Spleen (tissue), 13 donors: ENCODE measurements at places on chromosomes 16 and 17. TPM values are rescaled to one million over a fixed set of nuclear protein-coding genes. Genes with fewer than 3 reads are reported as not detected.

- no peak overlapping the region for H3K4me3 ChIP-seq
- no peaks in the 10 kb centered on the region for H3K27me3 ChIP-seq
- no peaks in the 10 kb centered on the region for H3K4me1 ChIP-seq
- DNase-seq, result no peak
- peaks cover 26% of the 10 kb centered on the region for H3K36me3 ChIP-seq
- no peak overlapping the region for H3K27ac ChIP-seq
Measured at GRCh38 chr16:68907781-68908181, 64.5 kb downstream of the TANGO6 start.

- peak overlapping the region; percentile 88 for H3K27ac ChIP-seq
- H3K27me3 ChIP-seq, result no peaks in the 10 kb centered on the region
- H3K36me3 ChIP-seq, result no peaks in the 10 kb centered on the region
- no peak overlapping the region for H3K4me3 ChIP-seq
- H3K4me1 ChIP-seq, result peaks cover 51% of the 10 kb centered on the region
Measured at GRCh38 chr17:2212400-2212981, 91.1 kb downstream of the SMG6 start.

Gene CETP
- total RNA-seq, result 34.5 TPM

Gene BBS2
- total RNA-seq, result 29.1 TPM

GRCh38 chr16:79170555-79171246 is 429.8 kb downstream of the MAF start:
- no peak overlapping the region for H3K27ac ChIP-seq
- H3K36me3 ChIP-seq, result no peaks in the 10 kb centered on the region
- H3K27me3 ChIP-seq, result no peaks in the 10 kb centered on the region
- no peak for DNase-seq
- H3K4me3 ChIP-seq, result no peak overlapping the region
- no peaks in the 10 kb centered on the region for H3K4me1 ChIP-seq

DNA sequence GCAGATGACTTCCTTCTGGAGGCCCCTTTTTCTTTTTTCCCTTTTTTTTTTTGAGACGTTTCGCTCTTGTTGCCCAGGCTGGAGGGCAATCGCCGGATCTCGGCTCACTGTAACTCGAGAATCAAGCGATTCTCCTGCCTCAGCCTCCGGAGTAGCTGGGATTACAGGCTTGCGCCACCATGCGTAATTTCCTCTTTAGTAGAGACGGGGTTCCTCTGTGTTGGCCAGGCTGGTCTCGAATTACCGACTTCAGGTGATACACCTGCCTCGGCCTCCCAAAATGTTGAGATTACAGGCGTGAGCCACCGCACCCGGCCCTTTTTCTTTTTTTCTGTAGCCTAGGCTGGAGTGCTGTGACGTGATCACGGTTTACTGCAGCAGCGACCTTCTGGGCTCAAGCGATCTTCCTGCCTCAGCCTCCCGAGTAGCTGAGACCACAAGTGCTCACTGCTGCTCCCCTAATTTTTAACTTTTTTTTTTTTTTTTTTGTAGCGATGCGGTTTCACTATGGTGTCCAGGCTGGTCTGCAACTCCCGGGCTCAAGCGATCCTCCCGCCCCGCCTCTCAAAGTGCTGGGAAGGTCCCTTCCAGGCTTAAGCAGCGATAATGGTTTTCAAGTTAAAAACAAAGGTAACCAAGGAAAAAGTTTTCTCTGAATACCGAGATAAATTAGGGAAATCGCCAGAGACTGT is 956 bp upstream of the IST1 start:
- H3K4me1 ChIP-seq, result peaks cover 38% of the 10 kb centered on the region
- H3K36me3 ChIP-seq, result peaks cover 8% of the 10 kb centered on the region
- DNase-seq, result peak; percentile 83

DNA sequence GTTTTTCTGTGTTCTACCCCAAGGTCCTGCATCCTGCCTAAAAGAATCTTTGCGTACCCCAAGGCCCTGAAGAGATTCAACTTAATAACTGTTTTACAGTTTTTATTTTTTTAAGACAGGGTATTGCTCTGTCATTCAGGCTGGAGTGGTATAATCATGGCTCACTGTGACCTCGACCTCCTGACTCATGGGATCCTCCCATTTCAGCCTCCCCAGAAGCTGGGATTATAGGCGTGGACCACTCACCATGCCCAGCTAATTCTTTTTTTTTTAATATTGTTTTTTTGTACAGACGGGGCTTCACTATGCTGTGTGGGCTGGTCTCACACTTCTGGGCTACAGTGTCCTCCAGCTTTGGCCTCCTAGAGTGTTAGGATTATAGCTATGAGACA is 9.3 kb upstream of the FAAP100 start:
- DNase-seq, result no peak
- no peaks in the 10 kb centered on the region for H3K27me3 ChIP-seq
- H3K36me3 ChIP-seq, result peaks cover 100% of the 10 kb centered on the region

- no peak for DNase-seq
- H3K4me3 ChIP-seq, result no peak overlapping the region
- no peak overlapping the region for H3K27ac ChIP-seq
- peaks cover 9% of the 10 kb centered on the region for H3K27me3 ChIP-seq
- no peaks in the 10 kb centered on the region for H3K36me3 ChIP-seq
Measured at GRCh38 chr17:81502471-81503017, 10.1 kb downstream of the ACTG1 start.

- peaks cover 11% of the 10 kb centered on the region for H3K36me3 ChIP-seq
- H3K27me3 ChIP-seq, result no peaks in the 10 kb centered on the region
- H3K4me3 ChIP-seq, result peak overlapping the region; percentile 28
- H3K4me1 ChIP-seq, result peaks cover 93% of the 10 kb centered on the region
- no peak for DNase-seq
Measured at GRCh38 chr17:81922566-81923301, 4.8 kb upstream of the SIRT7 start.

DNA sequence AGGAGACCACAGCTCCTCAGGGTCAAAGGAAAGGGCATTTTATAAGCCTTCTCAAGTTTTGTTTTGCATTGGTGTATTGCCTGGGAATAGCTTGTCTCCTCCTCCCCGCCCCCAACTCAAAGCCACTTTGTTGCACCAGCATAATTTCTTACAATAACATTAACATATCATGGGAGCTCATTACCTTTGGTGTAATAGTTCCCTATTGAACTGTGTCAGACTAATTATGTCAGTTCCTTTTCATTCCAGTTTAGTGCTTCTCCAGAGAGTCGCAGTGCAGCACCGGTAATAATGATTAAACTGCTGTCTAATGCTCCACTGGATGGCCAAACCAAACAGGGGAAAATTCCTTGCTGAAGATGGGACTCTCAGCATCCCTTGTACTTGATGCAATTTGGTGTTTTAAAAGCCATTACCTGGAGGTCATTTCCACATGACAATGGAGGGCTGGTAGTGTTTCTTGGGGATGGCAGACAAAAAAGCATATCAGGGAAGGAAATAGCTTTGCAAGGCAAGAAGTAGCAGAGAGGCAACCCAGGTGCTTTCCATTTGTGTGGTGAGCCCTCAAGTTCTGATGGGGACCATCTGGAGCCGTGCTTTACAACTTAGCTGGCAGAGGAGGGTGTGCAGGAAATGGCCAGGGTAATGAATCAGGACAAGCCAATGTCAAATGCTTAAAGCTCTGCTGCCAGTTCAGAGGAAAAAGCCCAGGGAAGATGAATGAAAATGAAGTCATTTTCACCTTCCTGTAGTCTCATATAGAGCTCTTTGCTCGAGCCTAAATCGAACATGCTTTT is 91.5 kb upstream of the NLRP1 start:
- DNase-seq, result no peak
- H3K4me3 ChIP-seq, result no peak overlapping the region
- no peaks in the 10 kb centered on the region for H3K4me1 ChIP-seq
- H3K27me3 ChIP-seq, result no peaks in the 10 kb centered on the region

DNA sequence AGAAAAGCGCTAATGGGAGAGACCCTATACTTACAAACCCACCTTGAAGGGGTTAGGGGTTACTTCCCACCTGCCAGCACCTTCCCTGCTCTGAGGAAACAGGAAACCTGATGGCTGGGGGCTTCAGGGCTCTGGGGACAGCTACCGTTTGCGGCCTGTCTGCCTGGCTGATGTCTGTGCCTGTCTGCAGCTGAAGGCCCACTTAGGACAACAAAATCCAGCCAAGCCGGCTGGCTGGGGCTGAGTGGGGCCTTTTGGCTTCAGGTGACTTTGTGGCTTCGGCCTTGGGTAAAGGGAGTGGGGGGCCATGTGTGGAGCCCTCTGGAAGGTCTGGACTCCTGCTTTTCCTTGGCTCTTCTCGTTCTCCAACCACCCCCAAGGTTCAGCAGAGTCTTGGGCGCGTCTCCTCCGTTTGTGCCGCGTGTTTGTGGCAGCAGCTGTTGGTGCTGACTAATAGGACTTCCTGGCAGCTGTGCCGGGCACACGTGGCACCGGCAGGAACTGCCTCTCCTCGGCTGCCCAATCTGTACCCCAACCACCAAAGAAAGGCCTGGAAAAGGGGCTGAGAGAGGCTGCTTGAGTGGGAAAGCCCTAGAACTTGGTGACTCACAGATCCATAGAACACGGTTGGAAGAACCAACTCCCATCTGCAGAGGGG is 186.7 kb downstream of the MSI2 start:
- no peaks in the 10 kb centered on the region for H3K27me3 ChIP-seq
- H3K4me3 ChIP-seq, result no peak overlapping the region
- H3K4me1 ChIP-seq, result peaks cover 93% of the 10 kb centered on the region
- peak; percentile 89 for DNase-seq

Gene EPN3
- total RNA-seq, result not detected

Gene SNX20
- 31.3 TPM for total RNA-seq

Gene ZG16B
- total RNA-seq, result 1.3 TPM

- DNase-seq, result no peak
- H3K4me3 ChIP-seq, result no peak overlapping the region
- peaks cover 45% of the 10 kb centered on the region for H3K36me3 ChIP-seq
- H3K4me1 ChIP-seq, result peaks cover 28% of the 10 kb centered on the region
- no peaks in the 10 kb centered on the region for H3K27me3 ChIP-seq
Measured at GRCh38 chr17:18231164-18231563, 5.7 kb downstream of the LLGL1 start.

GRCh38 chr17:78112518-78113471 is 15.8 kb downstream of the TMC6 start:
- peaks cover 62% of the 10 kb centered on the region for H3K36me3 ChIP-seq
- no peak overlapping the region for H3K4me3 ChIP-seq
- no peaks in the 10 kb centered on the region for H3K27me3 ChIP-seq
- peaks cover 84% of the 10 kb centered on the region for H3K4me1 ChIP-seq

GRCh38 chr17:17264430-17264829 is 16.6 kb downstream of the COPS3 start:
- H3K27ac ChIP-seq, result no peak overlapping the region
- no peak overlapping the region for H3K4me3 ChIP-seq
- peaks cover 96% of the 10 kb centered on the region for H3K36me3 ChIP-seq
- no peaks in the 10 kb centered on the region for H3K4me1 ChIP-seq

DNA sequence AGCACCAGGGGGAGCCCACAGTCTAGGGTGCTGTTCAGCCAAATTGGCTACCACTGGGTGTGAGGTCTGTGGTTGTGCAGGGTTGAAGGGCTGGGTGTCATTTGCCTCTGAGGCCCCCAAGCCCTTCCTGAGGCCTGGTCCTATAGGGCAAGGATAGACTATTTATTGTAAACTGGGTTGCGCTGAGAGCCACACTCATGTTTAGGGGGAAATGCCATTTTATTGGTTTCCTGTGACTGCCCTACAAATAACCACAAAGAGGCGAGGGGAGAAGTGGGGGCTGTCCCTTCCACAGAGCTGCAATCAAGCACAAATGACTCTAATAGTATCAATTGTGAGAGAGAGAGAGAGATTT is 3.6 kb upstream of the ZCCHC14 start:
- no peak overlapping the region for H3K27ac ChIP-seq
- H3K27me3 ChIP-seq, result no peaks in the 10 kb centered on the region

DNA sequence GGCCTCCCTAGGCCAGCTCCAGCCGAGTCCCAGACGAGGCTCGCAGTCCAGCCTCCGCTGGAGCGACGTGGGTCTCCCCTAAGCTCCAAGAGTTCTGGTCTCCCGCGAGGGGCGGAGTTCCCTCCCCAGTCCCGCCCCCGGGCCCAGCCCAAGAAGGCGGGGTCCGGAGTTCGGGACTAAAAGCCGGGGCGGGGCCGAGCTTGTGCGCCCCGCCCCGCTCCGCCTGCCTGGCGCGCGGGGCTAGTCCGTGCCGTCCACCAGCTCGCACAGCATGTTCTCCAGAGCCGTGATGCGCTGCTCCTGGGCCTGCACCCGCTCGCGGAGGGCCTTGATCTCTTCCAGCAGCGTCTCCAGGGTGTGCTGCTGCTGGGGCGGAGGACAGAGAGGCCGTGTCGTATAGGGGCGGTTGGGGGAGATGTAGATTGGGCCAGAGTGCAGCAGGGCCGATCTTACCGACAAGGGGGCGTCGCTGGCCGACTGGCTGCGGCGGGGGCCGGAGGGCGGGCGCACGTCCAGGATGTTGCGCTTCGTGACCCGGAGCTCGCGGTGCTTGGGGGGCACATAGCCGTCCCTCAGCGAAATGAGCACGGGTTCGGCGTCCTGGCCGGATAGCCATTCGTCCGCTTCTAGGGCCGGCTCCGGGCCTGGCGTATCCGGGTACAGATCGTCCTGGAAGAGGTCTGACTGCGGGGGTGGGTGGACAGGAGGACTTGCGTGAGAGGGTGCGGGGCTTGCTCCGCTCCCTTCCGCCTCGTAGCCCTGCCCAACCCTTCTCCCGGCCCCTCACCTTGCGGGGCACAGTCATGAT is 7.0 kb downstream of the CORO6 start:
- H3K4me1 ChIP-seq, result peaks cover 66% of the 10 kb centered on the region
- peak overlapping the region; percentile 47 for H3K27ac ChIP-seq
- H3K36me3 ChIP-seq, result no peaks in the 10 kb centered on the region
- peak; percentile 97 for DNase-seq
- peak overlapping the region; percentile 39 for H3K4me3 ChIP-seq

- no peaks in the 10 kb centered on the region for H3K27me3 ChIP-seq
- DNase-seq, result peak; percentile 63
- H3K4me3 ChIP-seq, result no peak overlapping the region
- peaks cover 100% of the 10 kb centered on the region for H3K36me3 ChIP-seq
Measured at GRCh38 chr16:70269471-70269870, 17.7 kb upstream of the EXOSC6 start.
